ENCODE measurements at places on chromosomes 12 and 14.

DNA sequence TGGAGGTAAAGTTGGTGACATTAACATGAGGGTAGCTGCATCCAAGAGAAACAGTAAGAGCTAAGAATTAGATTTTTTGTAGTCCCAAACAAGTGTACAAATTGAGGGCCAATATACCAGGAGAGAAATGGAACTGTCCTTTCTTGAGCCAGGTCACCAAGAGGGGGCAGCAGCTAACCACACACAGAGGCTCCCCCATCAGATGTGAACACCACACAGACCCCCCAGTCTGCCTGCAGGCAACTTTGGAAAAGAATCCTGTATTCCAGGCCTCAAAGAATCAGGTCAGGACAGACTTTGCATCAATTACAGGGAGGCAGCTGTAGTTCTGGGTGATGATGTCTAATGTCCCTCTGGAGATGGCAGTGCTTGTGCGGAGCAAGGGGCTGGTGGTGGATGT is 77.9 kb downstream of the SPTB start:
- no peak for DNase-seq

DNA sequence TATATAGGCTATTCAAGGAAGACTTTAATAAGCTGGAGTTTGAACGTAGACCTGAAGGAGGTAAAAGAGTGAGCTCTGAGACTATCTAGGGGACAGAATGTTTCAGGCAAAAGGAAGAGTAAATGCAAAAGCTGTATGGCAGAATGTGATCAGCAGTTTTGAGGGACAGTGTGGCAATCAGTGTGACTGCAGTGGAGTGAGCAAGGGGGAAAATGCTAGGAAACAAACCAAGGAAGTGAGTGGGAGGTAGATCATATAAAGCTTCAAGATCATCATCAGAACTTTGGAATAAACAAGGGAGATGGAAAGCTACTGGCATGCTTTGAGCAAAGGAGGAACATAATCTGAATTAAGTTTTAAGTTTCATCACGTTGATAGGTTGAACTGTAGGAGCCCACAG is 67.5 kb upstream of the BTG1 start:
- DNase-seq, result no peak

DNA sequence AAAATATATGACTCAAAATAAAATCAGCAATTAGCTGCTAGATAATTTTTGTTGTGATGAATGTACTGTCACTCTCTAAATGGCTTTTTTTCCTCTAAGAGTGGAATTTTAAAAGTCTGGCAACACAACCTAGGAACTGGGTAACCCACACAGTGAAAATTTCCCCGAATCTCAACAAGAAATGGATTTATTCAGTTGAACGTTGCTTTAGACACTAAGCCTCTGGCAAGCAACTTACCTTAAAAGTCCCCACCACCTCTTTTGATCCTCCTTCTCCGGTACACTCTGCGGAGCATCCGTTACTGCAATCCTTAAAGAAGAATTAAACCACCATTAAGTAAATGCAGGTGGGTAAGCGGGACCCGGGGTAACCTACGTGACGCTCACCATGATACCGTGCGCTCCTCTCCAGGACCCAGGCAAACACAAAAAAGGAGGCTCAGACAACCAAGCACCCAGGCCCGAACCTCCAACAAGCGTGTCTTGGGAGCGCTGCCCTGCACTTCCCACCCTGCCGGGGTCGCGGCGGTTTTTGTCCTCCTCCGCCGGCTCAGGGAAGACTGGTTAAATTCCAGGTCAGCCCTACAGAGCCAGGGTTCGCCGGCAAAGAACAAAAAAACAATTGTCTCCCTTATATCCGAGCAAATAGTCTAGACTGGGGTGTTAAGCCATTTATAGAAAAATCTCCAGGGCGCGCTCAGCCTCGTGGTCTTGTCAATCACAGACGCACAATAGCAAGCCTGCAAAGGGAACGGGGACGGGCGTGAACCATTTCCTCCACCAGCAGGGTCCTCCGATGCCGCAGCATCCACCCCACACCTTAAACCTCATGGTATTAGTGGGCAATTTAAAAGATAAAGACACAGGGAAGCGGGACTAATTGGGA is 47.1 kb downstream of the BCAT1 start:
- no peak for DNase-seq

GRCh38 chr14:94403312-94403932 is 15.0 kb upstream of the SERPINA1 start:
- DNase-seq, result no peak

DNA sequence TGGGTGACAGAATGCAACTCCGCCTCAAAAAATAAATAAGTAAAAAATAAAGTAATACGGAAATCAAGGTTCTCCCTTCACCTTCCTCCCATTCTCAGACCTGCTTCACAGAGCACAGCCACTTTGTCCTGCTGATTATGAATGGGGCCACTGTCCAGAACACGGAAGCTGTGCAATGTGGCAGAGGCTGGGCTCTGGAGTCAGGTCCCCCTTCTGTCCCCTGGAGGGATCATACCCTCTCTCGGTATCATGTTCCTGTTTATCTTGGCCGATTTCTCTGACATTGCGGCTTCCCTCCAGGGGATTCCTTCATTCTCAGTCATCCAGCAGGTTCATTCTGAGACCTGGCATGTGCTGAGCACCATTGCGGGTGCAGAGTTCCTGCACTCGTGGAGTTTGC is 11.3 kb downstream of the PPP2R5C start:
- no peak for DNase-seq

DNA sequence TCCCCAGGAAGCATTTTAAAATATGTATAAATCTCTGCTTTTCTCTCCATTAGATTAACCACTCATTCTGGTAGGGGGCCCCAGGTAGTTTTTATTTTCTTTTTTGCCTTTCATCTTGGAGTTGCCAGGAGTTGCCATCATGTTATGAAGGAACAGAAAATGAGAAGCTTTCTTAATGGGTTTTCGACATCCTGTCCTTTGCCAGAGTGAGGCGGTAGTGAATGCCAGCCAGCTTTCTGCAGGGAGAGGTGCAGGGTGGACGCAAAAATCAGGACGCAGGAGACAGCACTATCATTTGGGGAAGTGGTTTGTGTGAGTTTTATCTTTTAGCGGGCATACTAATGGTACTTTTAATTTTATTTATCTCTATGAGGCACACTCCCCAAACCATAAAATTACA is 1.7 kb downstream of the RASSF8 start:
- no peak for DNase-seq

DNA sequence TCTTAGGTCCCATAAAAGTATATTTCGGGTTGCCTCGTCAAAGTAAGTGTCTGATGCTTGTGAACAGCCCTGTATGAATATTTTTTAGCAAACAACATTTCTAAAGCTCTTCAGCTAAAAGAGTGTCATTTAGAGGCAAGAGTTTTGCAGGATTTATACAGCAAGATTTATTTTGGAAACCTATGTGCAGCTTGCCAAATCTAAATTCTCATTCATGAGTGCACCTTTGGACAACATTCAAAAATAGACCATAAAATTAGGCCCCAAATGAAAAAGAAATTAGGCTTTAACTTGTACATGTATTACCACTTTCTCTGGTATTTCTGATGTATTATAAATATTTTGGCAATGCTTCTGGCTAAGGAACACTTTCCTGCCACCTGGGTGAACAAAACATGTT is 224.4 kb upstream of the PDZRN4 start:
- DNase-seq, result no peak

GRCh38 chr12:67047634-67048033 is 221.5 kb upstream of the CAND1 start:
- no peak for DNase-seq

DNA sequence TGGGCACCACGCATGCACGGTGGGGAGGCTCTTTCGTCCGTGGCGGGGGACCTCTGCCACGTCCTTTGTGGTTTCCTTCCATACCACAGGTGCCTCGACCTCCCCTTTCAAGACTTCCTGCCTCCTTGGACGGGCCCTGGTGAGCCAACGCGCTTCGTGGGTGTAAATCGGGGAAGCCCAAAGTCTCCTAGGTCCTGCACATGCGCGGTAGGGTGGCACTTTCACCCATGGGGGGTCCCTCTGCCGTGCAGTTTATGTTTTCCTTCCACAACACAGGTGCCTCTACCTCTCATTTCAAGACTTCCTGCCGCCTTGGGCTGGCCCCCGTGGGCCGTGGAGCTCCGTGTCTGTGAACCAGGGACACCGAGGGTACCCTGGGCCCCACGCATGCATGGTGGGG is 349.7 kb downstream of the ALG10 start:
- DNase-seq, result no peak

- DNase-seq, result no peak
Observed at GRCh38 chr12:104285740-104286515, 17.6 kb upstream of the EID3 start.

- DNase-seq, result no peak
Observed at GRCh38 chr12:70043490-70044138, 199.6 kb upstream of the CNOT2 start.

DNA sequence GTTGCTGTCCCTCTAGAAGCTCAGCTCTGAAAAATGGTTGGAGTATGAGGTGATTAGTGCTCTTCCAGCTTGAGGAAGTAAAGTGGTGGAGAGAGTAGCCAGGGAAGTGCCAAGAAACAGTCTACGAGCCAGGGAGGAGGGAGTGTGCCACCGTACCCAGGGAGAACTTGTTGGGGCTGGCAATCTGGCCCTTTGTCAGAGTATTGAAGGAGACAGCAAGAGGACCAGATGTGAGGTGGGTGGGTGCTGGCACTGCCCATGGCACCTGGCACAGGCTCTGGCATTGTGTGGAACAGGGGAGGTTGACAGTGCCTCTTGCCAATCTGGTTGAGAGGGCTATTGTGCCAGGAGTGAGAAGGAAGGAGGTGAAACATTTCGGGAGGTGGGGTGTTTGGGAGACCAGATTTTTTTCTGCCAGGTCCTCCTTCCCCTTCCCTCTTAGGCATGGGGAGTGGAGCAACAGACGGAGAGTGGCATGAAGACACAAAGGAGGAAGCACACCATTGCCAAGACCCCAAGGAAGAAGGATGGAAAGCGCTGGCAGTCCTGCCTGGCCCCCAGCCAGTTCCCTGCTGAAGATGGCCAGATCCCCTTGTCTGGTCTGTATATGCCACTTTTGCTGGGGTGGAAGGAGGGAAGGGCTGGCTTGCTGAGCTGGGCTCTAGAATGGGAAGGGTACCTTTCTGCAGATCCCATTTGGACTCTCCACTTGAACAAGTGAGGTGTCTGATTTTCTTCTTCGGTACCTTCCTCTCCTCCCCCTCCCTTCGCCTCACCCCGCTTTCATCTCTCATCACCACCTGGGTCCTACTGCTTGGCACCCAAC is 37.5 kb downstream of the ZFHX2 start:
- DNase-seq, result no peak

DNA sequence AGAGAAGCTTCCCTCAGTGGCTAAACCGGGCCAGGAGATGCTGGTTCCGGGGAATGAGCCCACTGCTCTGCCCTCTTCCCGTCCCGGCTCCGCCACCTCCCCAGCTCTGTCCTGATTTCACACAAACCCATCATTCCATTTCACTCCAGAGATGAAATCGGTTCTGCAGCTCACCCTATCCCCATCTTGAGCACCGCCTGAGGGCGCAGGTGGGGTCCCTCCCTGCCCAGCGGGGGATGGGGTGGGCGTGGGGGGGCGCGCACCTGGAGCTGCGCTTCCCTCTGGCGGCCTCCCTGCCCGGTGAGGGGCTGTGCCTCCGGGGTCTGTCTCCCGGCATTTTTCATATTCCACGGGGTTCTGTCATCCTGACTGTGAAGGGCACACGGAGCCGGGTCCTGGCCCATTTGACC is 44.7 kb downstream of the NOC4L start:
- DNase-seq, result no peak

DNA sequence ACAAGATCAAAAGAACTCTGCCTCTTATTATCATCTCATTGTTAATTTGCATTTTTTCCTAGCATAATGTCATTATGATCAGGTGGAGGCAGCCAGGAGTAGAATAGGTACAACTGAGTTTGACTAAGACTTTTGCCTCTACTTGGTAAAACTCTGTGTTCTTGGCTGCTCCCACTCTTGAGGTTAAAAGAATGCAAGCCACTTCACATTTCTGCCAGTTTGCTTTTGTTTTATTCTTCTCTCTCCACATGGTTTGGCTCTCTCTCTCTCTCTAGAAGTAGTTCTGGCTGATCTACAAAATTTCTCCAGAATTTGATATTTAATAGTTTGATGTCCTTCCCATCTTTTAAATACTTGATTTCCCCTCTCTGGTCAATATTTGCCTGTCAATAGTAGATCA is 170.7 kb upstream of the E2F7 start:
- no peak for DNase-seq

GRCh38 chr12:110543252-110543959 is 39.7 kb downstream of the PPTC7 start:
- no peak for DNase-seq

DNA sequence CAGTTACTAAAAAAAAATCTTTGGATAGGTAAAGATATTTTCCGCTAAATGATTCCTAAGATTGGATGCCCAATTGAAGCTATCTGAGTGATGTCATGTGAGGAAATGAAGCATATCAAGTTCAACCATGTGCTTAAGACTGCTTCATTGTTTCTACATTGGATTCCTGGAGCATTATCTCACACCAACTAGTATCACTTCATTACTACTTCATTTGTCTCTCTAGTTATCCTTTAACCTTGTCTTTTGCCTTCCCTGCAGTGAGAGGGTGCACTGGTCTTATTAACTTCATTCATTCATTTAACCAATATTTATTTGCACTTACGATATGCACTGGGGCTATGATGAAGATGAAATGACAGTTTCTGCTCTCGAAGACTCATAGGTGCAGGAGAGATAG is 198.1 kb downstream of the SLC38A4 start:
- DNase-seq, result no peak

DNA sequence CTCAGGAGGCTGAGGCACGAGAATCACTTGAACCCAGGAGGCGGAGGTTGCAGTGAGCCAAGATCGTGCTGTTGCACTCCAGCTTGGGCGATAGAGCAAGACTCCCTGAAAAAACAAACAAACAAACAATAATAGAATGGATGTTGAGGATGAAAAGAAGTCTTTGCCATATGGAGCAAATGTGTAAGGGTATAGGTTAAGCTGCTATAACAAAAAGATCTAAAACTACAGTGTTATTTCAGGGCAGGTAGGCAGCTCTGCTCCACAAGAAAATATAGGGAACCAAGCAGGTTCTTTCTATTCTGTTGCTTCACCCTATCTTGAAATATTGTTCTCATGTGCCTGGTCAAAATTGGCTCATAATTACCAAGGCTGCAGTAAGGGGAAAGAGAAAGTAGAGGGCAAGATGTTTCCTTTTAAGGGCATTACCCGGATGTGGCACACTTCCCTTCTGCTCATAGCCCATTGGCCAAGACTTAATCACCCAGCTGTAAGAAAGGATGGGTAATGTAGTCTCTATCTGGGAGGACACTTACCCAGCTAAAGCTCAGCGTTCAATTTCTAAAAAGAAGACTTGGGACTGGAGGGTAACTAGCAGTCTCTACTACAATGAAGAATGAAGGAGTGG is 23.5 kb downstream of the SDSL start:
- no peak for DNase-seq

All from activated gamma-delta T cell treated with Interleukin-2 at 50 U/mL for 16 hours (primary cell).